Upper lobe of left lung (tissue), 6 donors: ENCODE measurements at places on chromosomes 3 and 15. TPM values are rescaled to one million over a fixed set of nuclear protein-coding genes. Genes with fewer than 3 reads are reported as not detected.

Gene LRRC15
- total RNA-seq: not detected

DNA sequence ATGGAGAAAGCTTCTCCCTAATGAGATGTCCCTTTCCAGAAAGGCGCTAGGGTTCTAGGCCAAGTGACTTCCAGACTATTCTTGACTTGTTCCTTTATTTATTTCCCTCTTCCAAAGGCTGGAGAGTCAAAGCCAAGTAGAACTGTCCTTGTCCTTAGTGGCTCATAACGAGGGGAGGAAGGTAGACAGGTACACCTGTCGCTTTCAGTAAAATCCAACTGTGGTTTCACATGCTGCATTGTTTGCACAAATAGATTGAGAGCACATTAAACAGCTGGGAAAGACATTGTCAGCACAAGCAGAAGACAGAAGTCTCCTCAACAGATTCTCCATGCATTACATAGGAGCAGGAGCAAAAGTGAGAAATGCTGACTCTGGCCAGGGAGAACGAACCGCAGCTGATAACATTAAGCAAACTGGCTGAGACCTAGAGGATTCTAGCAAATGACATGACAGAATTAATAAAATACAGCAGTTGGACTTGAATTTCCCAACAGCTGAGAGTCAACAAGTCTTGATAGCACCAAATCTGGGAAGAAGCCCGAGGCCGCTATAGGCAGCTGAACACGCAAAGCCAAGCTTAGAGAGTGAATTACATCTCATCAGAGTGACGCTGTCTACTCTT lies 227.7 kb downstream of the TLE3 start:
- DNase-seq: no peak
- no peak overlapping the region for H3K4me3 ChIP-seq
- no peaks in the 10 kb centered on the region for H3K27me3 ChIP-seq
- H3K27ac ChIP-seq: no peak overlapping the region
- H3K36me3 ChIP-seq: no peaks in the 10 kb centered on the region

Gene C3orf85
- total RNA-seq: not detected

- H3K36me3 ChIP-seq: no peaks in the 10 kb centered on the region
- H3K4me3 ChIP-seq: peak overlapping the region; percentile 62
- H3K27me3 ChIP-seq: no peaks in the 10 kb centered on the region
- DNase-seq: no peak
Measured at GRCh38 chr3:158801201-158801600, 653 bp upstream of the MFSD1 start.

Gene ZNF501
- 3.1 TPM for total RNA-seq

- H3K4me1 ChIP-seq: no peaks in the 10 kb centered on the region
- no peak overlapping the region for H3K4me3 ChIP-seq
- H3K27ac ChIP-seq: no peak overlapping the region
- no peaks in the 10 kb centered on the region for H3K36me3 ChIP-seq
- H3K27me3 ChIP-seq: no peaks in the 10 kb centered on the region
Measured at GRCh38 chr15:44243829-44244228, 44.7 kb upstream of the GOLM2 start.

Gene RTP3
- total RNA-seq: not detected

GRCh38 chr3:138513090-138513843 lies 78.9 kb downstream of the ESYT3 start:
- no peak overlapping the region for H3K27ac ChIP-seq
- H3K4me1 ChIP-seq: no peaks in the 10 kb centered on the region
- peak; percentile 27 for DNase-seq

Gene ACOX2
- 19.1 TPM for total RNA-seq

DNA sequence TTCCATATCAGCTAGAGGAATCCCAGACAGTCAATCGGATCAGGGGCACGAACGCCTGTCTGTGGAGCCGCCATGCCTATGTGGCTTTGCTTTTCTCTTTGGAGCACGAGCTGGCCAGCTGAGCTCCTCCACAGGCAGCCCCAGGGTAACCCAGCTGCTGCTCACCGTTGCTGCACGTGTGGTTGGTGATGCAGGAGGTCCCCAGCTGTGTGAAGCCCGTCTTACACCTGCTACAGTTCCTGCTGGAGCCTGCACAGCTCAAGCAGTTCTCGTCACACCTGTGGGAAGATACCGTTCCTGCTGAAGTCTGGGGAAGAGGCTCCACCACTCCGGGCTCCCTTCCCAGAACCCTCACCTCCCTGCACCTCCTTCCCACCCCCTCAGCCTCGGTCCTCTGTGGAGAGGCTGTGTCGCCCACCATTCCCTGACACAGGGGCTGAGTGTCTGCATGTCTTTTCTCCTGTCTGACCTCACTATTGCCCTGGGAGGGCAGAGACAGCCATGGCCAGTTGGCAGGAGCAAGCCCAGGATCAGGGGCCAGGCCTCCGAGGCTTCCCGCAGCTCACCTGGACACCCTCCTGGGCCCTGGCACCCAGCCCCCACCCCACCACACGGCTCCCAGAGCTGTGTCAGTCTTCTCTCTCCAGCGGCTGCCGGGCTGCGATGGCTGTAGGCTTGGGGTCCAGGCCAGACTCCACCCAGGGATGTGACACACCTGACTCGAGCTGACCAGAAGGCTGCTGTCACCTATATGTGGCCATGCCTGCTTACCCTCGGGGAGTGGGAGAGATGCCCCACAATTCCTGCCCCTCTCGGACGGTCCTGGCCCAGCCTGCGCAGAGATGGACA lies 12.2 kb upstream of the SNRPA1 start:
- no peaks in the 10 kb centered on the region for H3K4me1 ChIP-seq
- no peak overlapping the region for H3K27ac ChIP-seq
- H3K27me3 ChIP-seq: no peaks in the 10 kb centered on the region
- DNase-seq: peak; percentile 14
- H3K4me3 ChIP-seq: no peak overlapping the region
- H3K36me3 ChIP-seq: no peaks in the 10 kb centered on the region

Gene ASB14
- total RNA-seq: not detected

- H3K4me1 ChIP-seq: no peaks in the 10 kb centered on the region
- no peak overlapping the region for H3K4me3 ChIP-seq
- no peaks in the 10 kb centered on the region for H3K36me3 ChIP-seq
- no peaks in the 10 kb centered on the region for H3K27me3 ChIP-seq
Measured at GRCh38 chr15:39312984-39313383, 267.9 kb upstream of the THBS1 start.

GRCh38 chr3:64728994-64729393 lies 41.2 kb upstream of the ADAMTS9 start:
- H3K4me1 ChIP-seq: no peaks in the 10 kb centered on the region
- no peak overlapping the region for H3K27ac ChIP-seq
- H3K27me3 ChIP-seq: no peaks in the 10 kb centered on the region
- H3K36me3 ChIP-seq: no peaks in the 10 kb centered on the region
- H3K4me3 ChIP-seq: no peak overlapping the region
- no peak for DNase-seq

DNA sequence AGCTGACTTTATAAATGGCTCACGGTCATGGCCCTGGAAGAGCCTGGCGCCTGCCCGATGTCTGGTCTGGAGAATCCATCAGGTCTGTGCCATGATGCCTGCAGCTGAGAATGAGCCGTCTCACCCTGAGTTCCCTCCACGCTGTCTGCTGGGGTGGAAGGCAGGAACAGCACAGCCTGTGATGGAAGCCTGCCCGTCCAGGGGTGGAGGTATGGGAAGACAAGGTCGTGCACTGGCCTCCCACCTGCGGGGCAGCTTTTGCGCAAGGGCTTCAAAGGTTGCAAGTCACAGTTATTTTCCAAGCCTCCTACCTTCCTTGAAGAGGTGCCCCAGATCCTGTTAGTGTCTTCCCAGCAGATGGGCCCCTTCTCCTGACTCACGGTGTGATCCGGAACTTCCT lies 275.5 kb downstream of the FAM43A start:
- no peak overlapping the region for H3K27ac ChIP-seq
- no peaks in the 10 kb centered on the region for H3K36me3 ChIP-seq
- no peaks in the 10 kb centered on the region for H3K4me1 ChIP-seq

Gene USP19
- total RNA-seq: 52.6 TPM

DNA sequence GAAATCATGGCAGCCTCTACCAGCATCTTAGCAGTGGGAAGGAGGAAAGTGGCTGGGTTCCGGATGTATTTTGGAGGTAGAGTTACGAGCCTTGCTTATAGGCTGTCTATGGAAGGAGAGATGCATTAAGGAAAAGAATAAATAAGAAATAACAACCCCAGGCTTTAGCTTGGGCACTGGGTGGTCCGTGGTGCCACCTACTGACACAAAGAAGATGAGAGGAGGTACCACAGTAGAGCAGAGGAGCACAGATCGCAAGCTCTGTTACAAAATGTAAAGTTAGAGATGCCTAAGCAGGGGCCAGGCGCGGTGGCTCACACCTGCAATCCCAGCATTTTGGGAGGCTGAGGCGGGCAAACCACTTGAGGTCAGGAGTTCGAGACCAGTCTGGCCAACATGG lies 74.8 kb downstream of the TMEM39A start:
- no peaks in the 10 kb centered on the region for H3K4me1 ChIP-seq
- no peak overlapping the region for H3K27ac ChIP-seq
- peaks cover 58% of the 10 kb centered on the region for H3K36me3 ChIP-seq
- no peak for DNase-seq
- no peaks in the 10 kb centered on the region for H3K27me3 ChIP-seq

GRCh38 chr3:11570251-11570650 lies 73.5 kb downstream of the VGLL4 start:
- no peak overlapping the region for H3K4me3 ChIP-seq
- peak overlapping the region; percentile 78 for H3K27ac ChIP-seq
- H3K27me3 ChIP-seq: no peaks in the 10 kb centered on the region
- peaks cover 27% of the 10 kb centered on the region for H3K36me3 ChIP-seq
- no peak for DNase-seq

Gene CHRD
- 5.2 TPM for total RNA-seq
